ENCODE measurements at places on chromosomes 5 and 9.

GRCh38 chr9:15298362-15298761 lies 8.7 kb downstream of the TTC39B start:
- DNase-seq: no peak

DNA sequence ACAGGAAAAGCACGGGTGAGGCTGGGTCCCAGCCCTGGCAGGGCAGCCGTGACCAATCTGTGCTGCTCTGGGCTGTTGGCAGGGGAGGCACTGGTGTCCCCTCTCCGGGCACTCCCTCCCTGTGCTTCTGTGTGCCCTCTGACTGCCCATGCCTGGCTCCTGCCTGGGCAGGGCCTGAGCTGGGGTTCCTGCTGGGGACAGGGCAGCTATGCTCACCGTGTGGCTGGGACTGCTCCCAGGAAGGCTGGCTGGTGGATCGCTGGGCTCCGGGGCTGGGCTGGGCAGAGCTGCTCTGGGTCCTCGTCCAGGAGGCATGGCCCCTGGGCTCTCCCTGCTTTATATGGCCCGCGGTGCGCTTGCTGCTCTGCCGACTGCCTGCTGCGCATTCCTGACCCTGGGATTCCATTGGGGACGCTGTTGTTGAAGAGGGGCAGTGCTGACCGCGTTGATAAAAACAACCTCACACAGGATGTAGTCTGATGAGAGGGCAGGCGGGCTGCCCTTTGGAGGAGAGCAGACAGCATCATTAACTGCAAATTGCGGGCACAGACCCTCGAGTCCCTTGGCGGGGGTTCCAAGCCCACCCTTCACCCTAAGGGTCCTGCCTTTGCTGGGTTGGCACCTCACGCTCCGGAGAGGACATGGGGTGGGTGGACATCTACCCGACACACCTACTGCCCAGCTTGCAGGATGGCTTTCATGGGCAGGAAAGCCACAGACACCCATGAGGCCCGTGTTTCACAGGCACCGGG lies 955 bp downstream of the QRFP start:
- no peak for DNase-seq

DNA sequence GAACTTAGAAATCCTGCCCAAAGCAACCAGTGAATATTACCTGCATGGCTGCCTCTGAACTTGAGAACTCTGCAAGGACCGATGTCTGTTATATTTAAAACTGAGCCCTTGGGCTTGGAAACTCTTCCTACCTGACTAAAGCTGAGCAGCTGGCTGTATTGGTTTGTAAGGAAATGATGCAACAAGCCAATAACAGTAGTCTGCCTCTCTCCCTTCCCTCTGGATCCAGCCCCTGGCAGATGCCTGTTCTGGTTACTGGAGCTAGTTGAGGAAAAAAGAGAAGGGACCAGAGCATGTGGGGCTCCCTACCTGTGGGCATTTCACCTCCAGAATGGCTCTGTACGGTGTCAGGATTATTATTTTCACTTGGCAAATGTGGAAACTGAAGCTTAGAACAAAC lies 34.7 kb downstream of the SH3RF2 start:
- no peak for DNase-seq

- DNase-seq: no peak
Measured at GRCh38 chr9:71303351-71303750, 181.9 kb upstream of the TRPM3 start.

DNA sequence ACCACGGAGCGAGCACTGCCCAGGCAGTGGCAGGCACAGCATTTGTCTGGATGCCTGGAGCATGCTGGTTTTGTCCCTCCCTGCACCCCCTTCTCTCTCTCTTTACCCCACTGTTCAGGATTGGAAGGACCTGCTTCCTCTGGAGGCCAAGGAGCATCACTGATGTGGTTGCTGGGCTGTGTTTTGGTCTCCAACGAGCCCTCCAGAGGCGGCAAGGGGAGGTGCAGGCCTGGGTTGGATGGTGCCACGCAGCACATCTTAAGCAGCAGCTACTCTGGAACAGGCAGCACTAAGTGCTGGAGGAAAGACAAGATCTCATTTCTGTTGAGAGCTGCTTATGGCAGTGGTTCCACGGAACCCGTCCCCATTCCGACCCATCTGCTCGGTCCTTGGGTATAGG lies 139.6 kb downstream of the CMYA5 start:
- DNase-seq: no peak

DNA sequence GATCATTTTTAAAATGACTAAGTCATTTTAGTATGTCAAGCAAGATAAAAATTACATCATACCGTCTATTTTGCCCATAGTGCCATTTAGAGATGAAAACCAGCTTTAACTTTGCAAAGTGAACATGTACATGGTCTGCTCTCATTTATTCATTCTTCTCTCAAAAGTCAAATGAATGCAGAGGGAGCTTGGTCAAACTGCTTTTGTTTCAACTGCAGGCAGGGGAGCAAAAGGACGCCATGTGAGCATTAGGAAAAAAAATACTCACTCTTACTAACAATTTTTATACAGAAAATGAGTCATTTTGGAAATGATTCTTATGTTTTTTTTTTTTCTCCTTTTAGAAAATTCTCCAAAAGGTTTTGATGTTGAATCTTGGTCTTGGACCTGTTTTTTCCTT lies 15.7 kb downstream of the SCGB3A1 start:
- no peak for DNase-seq

GRCh38 chr9:116447934-116448333 lies 239.2 kb upstream of the TRIM32 start:
- no peak for DNase-seq

DNA sequence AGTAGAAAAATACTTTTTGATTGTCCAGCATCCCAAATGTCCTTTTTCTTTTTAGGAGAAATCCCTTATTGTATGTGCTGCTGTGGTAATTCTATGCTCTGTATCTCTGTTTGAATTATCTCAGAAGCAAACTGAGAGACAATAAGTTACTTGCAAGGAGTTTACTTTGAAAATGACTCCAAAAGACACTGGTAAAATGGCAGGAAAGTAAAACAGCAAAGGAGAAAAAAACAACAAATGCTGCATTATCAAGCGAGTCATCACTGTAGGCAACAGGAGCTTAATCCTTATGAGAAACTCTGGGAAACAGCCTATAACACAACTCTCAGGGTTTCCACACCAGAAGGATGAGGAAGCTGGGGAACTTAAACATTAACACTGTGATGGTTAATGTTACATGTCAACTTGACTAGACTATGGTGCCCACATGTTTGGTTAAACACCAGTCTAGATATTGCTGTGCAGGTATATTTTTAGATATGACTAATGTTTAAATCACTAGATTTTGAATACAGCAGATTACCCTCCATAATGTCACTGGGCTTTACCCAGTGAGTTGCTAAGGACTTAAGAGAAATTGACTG lies 92.6 kb upstream of the GAS1 start:
- no peak for DNase-seq

DNA sequence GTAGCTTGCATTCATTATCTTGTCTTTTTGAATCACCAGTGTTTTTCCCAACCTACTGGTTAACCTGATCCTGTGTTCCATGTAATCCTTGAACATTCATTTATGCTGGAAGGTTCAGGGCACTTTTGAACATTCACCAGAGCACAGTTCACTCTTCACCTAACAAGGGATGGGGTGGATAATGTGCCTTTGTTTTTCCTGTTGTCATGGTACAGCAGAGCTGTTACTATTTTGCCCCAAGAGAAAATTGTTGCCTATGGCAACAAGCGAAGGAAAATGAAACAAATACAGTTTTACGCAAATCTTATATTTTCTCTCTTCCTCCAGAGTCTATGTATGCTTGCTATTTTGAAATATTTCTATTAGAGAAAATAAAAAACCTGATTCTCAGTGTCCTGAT lies 60.3 kb upstream of the RIOK2 start:
- DNase-seq: no peak

- peak; percentile 52 for DNase-seq
Measured at GRCh38 chr9:130682421-130683121, 11.0 kb upstream of the EXOSC2 start.

GRCh38 chr9:98594546-98595160 lies 114.1 kb downstream of the GABBR2 start:
- no peak for DNase-seq

DNA sequence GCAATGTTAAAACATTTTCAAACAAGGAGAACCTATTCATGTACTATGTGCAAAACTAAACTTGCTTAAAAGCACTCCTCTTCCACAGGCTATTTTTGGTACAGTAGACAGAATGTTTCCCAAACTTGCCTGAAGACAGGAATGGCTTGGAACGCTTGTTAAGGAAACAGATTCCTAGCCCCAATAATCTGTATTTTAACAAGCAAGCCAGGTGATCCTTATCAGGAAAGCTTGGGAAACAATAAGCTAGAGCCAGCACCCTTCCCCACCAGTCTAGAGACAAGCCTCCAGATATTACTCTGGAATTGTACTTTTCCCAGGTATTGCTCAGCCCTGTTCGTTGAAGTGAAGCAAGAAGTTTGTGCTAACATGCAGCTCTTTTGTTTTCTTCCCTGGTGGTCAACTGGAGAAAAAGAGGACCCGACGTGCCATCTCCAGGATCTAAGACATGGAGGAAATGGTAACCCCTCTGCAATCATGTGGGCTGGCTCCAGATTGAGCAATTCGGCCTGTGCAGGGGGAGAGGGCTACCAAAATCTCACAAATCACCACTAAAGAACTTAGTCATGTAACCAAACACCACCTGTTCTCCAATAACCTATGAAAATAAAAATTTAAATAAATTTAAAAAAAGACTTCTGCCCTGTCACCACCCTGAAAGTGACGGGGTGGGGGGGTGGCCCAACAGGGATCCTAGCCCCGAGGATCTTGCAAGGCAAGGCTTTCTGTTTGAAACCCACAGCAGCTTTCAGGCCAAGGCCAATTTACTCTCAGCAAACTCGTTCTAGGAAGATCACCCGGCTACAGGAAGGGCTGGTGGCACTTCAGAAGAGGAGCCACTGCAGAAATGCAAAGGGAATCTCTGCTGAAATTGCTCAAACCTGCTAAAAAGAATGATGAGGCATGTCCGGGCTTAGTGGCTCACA lies 48.6 kb downstream of the SHB start:
- no peak for DNase-seq

- DNase-seq: no peak
Measured at GRCh38 chr5:40603378-40603777, 76.3 kb upstream of the PTGER4 start.

GRCh38 chr5:133881576-133882388 lies 86.6 kb downstream of the C5orf15 start:
- no peak for DNase-seq

- no peak for DNase-seq
Measured at GRCh38 chr5:90956511-90957097, 398.0 kb downstream of the ADGRV1 start.

GRCh38 chr5:128572930-128573319 lies 34.9 kb upstream of the FBN2 start:
- no peak for DNase-seq

GRCh38 chr9:22175972-22176545 lies 167.0 kb upstream of the CDKN2B start:
- DNase-seq: no peak

GRCh38 chr5:100424787-100425186 lies 110.4 kb upstream of the FAM174A start:
- no peak for DNase-seq

DNA sequence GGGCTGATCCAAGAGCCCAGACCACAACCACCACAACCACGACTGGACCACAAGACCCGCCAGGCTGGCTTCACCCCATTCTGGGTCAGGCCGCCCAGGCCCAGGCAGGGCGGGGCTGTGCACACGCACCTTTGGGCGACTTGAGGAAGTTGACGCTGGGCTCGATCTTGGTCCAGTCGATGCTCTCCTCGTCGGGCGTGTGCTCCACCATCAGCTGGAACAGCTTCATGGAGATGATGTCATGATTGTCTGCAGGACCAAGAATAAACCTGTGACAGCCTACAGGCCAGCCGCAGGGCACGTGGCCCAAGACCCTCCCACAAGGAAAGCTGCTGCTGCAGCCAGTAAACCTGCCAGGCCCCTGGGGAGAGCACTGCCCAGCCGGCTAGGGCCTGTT lies 17.3 kb downstream of the LMAN2 start:
- no peak for DNase-seq

DNA sequence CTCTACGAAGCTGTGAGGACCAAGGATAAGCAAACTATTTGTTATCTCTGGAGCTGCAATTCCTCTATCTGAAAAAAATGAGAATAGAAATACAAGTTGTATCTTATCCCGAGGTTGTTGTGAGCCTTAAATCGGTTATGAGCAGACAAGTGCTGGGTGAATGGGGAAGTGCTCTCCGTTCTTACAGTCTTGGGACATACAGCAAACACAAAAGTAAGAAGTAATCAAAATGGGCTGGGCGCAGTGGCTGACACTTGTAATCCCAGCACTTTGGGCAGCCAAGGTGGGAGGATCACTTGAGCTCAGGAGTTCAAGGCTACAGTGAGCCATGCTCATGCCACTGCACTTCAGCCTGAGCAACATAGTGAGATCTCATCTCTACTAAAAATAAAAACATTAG lies 31.7 kb downstream of the ITK start:
- no peak for DNase-seq

DNA sequence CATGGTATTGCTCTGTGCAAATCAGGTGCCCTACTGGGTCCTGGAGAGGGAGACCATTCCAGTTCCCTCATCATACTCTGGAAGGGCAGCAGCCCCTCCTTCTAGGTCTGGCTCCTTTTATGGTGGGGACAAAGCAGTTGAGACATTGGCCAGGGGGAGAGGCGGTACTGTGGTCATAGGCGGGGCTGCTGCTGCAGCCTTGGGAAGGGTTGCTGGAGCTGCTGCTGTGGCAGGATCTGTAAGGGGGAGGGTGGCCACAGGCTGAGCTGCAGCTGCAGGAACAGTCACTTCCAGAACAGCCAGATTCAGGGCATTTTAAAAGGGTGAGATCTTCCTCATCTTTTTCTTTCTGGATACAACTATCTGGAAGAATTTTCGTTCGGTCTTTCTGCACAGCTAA lies 233.0 kb upstream of the SGCD start:
- DNase-seq: no peak

GRCh38 chr9:124934290-124934689 lies 6.6 kb downstream of the GOLGA1 start:
- no peak for DNase-seq

GRCh38 chr9:119366909-119367682 lies 2.1 kb downstream of the BRINP1 start:
- no peak for DNase-seq

DNA sequence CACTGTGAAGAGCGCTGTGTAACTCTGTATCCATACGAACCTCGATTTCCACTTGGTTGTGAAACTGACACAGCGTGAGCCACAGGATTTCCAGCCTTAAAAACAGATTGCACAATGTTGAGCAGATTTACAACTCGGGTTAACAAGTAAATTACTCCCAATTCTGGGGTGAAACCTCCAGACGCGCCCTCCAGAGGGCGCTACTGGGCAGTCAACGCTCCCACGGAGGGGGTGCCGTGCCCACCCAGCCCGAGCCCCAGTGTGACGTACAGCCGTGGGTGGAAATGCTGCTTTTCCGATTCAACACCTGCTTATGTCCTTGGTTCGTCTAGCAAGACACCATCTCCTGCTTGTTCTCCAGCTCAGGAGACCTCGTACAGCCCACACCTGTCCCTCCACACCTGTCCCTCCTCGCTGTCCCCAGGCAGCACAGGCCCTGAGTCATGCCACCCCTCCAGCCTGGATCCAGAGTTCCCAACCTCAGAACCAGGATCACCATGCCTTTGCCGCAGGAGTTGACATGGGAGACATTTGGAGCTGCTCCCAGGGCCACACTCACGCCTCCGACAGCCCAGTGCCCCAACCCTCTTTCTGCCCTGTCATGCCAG lies 34.4 kb upstream of the SLC6A3 start:
- DNase-seq: peak; percentile 39

Measured in CD4-positive, alpha-beta T cell treated with Interleukin-15 for 4 hours (primary cell).